ENCODE measurements at places on chromosomes 5 and 9. TPM values are rescaled to one million over a fixed set of nuclear protein-coding genes. Genes with fewer than 3 reads are reported as not detected.

DNA sequence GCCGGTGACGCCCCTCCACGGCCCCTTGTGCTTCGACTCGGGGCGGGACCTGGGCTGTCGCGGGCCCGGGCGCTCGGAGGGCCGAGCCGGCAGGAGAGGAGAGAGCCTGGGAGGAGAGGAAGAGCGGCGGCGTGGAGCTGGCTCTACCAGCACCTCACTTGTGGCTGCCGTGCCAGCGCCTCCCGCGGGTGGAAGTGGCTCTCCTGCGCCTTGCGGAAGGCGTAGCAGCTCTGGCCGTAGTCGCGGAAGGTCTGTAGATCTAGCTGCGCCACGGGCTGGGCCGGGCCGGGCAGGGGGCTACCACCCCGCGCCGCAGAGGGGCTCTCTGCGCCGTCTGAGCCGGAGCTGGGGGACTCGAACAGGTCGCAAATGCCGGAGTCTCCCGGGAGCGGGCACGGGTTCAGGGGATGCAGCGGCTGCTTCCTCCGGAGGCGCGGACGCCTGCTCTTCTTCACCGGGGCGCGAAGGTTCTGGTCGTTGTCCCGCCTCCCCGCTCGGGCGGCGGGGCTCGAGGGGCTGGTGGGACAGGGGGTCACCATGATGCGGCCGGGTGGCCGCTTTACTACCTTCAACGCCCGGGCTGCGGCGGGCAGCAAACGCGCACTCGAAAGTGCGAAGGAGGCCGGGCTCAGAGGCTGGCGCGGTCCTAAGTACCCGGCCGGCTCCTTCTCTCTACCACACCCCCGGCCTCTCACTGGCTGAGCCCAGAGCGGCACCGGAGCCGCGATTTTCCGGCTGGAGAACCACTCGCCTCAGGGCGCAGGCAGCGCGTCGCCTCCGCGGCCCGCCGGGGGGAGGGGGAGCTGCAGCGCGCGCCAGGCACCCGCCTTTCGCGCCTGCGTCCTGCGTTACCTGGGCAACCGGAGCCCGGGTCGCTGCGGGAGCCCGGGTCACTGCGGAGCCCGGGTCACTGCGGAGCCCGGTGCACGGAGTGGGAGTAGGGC is at the start of gene CCNO:
TSS of gene CCNO (minus strand) at position 624 of the 944 bp plus-strand sequence. CDS start at position 539, 85 bp downstream.
- no peak for DNase-seq

DNA sequence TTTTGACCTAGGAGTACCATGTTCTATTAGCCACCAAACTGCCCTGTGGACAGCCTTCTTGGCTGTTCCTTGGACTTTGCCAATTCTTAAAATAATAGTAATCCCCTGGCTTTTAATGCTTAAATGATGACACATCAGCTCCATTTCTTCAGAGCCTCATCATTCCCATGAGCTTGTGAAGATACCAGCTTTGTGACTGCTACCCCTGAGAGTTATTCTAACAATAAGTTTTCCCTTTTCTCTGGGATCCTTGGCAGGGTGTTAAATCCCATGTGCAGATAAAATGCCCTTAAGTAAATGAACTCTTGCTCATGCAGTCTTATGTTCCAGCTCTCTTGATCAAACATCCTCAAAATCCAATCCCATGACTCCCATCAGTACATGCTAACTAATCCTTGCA is 415.3 kb downstream of the CETN3 start:
- no peak for DNase-seq

DNA sequence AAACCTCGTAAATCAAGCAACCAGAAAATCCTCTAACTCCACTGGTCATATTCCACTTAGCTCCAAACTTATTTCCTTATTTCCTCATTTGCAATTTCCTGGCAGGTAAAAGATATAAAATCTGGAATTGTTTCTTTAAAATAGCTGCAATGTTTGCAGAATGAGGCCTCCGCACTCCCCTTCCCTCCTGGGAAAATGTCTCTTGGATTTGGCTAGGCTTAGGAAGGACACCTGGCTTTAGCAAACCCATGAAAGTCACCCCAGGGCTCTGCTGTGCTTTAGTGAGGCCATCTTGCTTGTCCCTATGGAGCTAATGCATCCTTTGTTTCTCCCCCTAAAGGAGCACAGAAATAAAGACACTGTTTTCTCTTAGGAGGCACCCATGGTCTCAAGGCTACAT is 10.5 kb downstream of the ARSB start:
- DNase-seq = no peak

DNA sequence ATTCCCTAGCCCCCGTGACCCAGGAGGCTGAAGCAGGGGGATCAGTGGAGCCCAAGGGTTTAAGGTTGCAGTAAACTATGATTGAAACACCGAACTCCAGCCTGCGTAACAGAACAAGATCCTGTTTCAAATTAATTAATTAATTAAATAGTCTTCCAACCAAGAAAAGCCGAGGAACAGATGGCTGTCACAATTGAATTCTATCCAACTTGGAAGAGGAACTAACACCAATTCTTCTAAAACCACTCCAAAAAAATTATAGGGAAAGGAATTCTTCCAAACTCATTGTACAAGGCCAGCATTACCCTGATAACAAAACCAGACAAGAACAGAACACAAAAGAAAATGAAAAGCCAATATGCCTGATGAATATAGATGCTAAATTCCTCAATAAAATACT is 43.4 kb upstream of the RGS7BP start:
- DNase-seq = no peak

GRCh38 chr9:109893241-109893640 is 113.2 kb downstream of the PALM2AKAP2 start:
- DNase-seq = no peak

- no peak for DNase-seq
Measured at GRCh38 chr9:114177423-114178064, 22.2 kb downstream of the COL27A1 start.

- DNase-seq = no peak
Measured at GRCh38 chr9:108444400-108445358, 411.1 kb downstream of the ACTL7B start.

GRCh38 chr9:134252084-134252830 is 74.0 kb upstream of the RXRA start:
- no peak for DNase-seq

Gene NXNL2
- 1.8 TPM for polyA plus RNA-seq

Gene TAL2
- polyA plus RNA-seq = 2.7 TPM

Gene SLCO6A1
- polyA plus RNA-seq = not detected

Gene HDAC3
- polyA plus RNA-seq = 96.6 TPM

Gene BARHL1
- not detected for polyA plus RNA-seq
